Articular chondrocyte of knee joint (primary cell): ENCODE measurements at places on chromosomes 1 and 21. TPM values are rescaled to one million over a fixed set of nuclear protein-coding genes. Genes with fewer than 3 reads are reported as not detected.

Gene CCDC27
- total RNA-seq: not detected in 2 replicates

Gene SLAMF7
- not detected in 2 replicates for total RNA-seq

Gene LCE2A
- not detected in 2 replicates for total RNA-seq

Gene CLCNKB
- 0.54 and 0.78 TPM in 2 replicates for total RNA-seq

Gene RGS1
- total RNA-seq: 0.43 TPM in 1 of 2 replicates, not detected in the other

Gene ANKRD35
- 2.6 and 2.8 TPM in 2 replicates for total RNA-seq

Gene MAN1C1
- total RNA-seq: 23.9 and 28.6 TPM in 2 replicates

Gene GJA9
- 0.13 and 0.22 TPM in 2 replicates for total RNA-seq
